ENCODE measurements at places on chromosomes 6 and 20.

GRCh38 chr6:147468634-147469033 is 39.9 kb upstream of the SAMD5 start:
- DNase-seq: no peak

DNA sequence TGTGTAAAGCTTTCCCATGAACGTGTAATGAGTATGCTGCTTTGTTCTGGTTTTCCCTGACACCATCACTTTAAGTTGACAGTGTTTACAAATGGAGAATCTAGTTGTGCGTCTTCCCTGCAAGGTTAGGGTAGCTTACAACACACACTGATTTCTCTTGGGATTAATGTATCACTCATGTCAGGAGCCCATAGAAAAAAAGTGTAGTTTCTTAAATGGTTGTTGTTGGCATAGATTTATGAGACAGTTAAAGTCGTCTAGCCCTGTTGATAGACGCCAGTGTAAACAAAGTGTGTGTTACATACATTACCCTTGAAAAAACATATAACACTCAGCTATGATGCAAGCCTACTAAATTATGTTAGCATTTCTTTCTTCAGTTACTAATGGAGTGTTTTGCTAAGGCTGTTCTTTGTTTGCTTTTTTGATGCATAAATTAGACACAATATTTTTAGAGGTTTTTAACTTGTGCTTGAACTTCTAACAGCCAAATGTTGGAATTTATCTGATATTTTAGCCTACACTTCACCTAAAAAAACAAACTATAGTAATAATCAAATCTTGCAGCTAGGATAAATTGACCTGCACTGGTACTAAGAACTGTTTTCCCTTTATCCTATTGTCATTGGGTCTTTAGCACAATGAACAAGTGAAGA is 88.6 kb downstream of the RNF217 start:
- no peak for DNase-seq

GRCh38 chr6:31815025-31815838 is at the start of the genes HSPA1A and HSPA1L:
TSS of gene HSPA1A (plus strand) at chr6:31815543. CDS start at chr6:31815757, 214 bp downstream.
TSS of gene HSPA1L (minus strand) at chr6:31815283. CDS start at chr6:31811972, 3,311 bp downstream.
- DNase-seq: peak; percentile 94

DNA sequence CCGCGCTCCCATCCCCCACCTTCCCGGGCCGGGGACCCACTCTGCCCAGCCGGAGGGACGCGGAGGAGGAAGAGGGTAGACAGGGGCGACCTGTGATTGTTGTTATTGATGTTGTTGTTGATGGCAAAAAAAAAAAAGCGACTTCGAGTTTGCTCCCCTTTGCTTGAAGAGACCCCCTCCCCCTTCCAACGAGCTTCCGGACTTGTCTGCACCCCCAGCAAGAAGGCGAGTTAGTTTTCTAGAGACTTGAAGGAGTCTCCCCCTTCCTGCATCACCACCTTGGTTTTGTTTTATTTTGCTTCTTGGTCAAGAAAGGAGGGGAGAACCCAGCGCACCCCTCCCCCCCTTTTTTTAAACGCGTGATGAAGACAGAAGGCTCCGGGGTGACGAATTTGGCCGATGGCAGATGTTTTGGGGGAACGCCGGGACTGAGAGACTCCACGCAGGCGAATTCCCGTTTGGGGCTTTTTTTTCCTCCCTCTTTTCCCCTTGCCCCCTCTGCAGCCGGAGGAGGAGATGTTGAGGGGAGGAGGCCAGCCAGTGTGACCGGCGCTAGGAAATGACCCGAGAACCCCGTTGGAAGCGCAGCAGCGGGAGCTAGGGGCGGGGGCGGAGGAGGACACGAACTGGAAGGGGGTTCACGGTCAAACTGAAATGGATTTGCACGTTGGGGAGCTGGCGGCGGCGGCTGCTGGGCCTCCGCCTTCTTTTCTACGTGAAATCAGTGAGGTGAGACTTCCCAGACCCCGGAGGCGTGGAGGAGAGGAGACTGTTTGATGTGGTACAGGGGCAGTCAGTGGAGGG is 2.8 kb downstream of the SOX4 start:
- peak; percentile 63 for DNase-seq

GRCh38 chr6:168756009-168756634 is 315.1 kb downstream of the SMOC2 start:
- DNase-seq: no peak

- no peak for DNase-seq
Observed at GRCh38 chr6:42762426-42762859, 16.5 kb upstream of the TBCC start.

DNA sequence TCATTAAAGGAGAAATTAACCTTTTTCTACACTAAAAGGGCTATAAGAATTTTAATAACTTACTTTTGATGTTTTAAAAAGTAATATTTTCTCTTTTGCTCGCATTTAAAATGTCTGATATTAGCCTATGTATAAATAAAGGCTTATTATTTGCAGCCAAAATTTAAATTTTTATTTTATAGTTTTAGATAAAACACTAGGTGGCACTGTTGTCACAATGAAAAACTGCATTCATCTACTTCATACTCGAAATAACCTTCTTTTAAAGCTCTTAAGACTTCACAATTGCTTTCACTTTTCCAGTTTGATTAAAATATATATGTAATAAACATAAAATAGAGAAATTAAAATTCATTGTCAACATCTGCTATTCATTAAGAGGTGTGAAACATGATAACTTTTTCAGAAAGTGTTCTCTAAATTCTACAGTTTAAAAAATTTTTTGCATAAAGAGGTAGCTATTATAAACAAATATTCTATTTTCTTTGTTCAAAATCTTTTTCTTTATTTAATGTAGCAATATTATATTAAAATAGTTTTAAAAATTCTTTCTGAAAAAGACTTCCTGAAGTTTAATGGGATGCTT is 78.8 kb upstream of the DEFB112 start:
- DNase-seq: peak; percentile 29

GRCh38 chr6:42378536-42378935 is 73.2 kb downstream of the TRERF1 start:
- DNase-seq: peak; percentile 79

GRCh38 chr6:153062516-153062915 is 60.0 kb upstream of the MTRF1L start:
- no peak for DNase-seq

DNA sequence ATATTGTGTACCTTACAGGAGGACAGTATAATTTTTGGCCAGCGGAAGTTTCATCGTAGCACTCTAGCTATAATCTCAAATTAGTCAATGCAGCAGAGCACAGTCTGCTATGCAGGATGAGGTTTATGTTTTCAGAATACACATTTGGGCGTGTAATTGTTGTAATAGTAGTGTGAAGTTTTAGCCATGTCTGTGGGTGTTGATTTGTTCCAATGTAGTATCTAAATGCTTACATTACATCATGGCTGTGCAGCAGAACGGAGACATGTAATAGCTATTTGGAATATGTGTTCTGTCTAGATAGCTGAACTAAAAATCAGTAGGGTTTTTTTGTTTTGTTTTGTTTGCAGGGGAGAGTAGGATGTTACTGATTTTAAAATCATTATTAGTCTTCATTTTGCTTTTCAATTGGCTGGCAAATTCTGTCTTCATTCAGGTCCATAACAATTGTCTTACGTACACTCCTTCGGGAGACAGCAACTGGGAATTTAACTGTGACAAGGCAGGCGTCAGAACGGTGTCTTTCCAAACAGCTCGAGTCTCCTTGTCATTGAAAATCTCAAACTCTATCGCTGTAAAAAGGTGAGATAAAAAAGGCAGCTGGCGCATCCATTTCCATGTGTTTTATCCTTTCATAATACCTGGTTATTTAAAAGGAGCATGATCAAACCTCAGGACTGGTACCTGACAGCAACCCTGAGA is 65.1 kb upstream of the CDH4 start:
- no peak for DNase-seq

- DNase-seq: no peak
Observed at GRCh38 chr6:101444717-101445116, 51.2 kb downstream of the GRIK2 start.

GRCh38 chr20:4081421-4081820 is 66.1 kb upstream of the RNF24 start:
- DNase-seq: no peak

DNA sequence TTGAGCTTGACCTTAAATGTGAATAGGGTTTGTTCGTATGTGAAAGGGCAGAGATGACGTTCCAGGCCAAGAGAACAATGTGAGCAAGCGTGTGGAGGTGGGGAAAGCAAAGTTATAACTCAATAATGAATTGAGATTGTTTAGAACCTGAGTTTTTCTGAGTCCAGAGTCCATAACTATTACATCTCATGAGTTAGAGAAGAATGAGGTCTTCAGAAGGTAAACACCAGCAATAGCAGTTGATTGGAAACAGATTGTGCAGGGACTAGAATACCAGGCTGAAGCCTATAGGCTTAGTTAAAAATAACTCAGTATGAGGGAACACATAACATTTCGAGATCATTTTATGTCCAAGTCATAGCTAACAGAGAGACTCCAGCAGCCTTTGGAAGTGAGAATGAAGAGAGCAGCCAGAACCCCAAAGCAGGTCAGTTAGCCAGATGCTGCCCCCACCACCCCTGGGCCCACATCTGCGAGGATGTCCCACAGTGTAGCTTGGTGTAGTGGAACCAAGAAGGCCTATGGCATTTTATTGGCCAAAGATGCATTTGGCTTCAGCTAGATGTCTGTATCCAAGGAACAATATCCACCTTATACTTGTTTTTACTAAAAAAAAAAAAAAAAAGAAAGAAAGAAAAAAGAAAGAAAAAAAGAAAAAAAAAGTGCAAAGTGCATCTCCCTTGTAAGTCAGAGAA is 121.7 kb downstream of the TNFRSF21 start:
- DNase-seq: no peak

- no peak for DNase-seq
Observed at GRCh38 chr6:46312654-46313053, 141.9 kb upstream of the ENPP5 start.

DNA sequence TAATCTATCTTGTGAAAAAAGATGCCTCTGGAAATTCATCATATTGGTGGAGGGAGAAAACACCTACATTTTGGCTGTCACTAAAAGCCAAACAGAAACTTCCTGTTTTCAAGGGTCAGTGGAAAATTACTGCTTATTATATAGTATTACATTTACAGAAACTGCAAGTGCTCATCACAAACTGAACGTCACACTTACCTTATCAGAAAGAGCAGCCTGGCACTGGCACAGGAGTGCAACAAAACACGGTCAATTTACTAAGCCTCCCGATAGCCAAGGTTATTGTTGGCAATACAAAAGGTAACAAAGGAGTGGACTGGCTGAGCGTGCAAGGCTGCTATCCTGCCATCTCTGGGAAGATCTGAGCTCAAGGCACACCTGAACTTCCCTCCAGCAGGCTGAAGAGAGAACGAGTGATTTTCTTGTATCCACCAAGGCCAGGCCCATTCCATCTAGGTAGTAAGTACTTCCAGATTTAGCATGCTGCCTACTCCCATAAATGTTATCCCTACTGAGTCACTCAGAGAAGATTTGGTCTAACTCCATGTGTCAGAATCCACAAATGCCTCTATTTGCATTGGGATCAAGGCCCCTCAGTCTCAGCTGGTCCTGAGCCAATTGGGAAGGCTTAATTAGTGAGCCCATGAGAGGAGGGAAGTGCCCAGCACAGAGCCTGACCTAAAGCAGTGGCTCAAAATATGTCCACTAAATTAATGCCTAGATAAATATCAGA is 399.8 kb downstream of the BTBD9 start:
- no peak for DNase-seq

DNA sequence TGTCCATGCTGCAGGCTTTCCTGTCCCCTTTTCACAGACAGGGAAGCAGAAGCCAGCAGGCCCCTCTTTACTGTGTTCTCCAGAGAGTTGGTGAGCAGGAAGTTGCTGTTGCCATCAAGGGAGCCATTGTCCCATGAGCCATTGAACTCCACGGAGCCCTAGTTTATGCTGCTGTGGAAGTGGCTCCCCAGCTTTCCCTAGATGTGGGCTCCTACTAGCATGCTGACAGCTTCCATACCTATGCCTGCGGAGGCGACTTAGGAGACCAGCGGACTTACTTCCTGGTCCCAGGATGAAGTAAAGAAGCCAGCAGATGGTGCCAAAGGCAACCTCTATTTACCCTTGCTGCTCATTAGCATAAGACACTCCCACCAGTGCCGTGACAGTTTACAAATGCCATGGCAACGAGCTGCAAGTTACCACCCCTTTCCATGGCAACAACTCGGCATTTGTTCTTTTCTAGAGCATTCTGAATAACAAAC is 30.8 kb upstream of the FKBP1A start:
- DNase-seq: peak; percentile 81
